ENCODE measurements at places on chromosomes 7 and 10.
A peak's percentile ranks its signal among the peaks of the same experiment; 100 is the strongest.

- no peak for DNase-seq
These were observed 30.2 kb downstream of the THNSL1 start for GRCh38 chr10:25046641-25047040.

DNA sequence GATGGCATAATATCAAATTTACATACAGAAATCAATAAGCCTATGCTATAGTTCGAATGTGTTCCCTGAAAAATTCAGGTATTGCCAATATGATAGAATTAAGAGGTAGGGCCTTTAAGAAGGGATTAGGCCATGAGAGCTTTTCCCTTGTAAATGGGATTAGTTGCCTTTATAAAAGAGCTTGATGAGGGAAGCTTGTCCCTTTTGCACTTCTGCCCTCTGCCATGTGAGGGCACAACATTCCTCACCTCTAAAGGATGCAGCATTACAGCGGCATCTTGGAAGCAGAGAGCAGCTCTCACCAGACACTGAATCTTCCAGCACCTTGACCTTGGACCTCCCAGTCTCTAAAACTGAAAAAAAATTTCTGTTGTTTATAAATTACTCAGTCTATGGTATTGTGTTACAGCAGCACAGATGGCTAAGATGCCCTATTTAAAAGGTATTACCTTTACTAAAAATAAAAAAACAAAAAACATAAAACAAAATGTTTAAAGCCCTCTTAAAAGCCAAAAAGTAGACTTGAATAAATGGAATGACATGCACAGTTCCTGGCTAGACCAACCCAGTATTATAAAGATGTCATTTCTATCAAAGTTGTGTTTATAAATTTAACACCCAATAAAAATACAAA, 909.6 kb downstream of the REEP3 start:
- peak; percentile 11 for DNase-seq

- peak; percentile 86 for DNase-seq
These were observed 225.8 kb upstream of the KLF14 start for GRCh38 chr7:130959743-130960207.

DNA sequence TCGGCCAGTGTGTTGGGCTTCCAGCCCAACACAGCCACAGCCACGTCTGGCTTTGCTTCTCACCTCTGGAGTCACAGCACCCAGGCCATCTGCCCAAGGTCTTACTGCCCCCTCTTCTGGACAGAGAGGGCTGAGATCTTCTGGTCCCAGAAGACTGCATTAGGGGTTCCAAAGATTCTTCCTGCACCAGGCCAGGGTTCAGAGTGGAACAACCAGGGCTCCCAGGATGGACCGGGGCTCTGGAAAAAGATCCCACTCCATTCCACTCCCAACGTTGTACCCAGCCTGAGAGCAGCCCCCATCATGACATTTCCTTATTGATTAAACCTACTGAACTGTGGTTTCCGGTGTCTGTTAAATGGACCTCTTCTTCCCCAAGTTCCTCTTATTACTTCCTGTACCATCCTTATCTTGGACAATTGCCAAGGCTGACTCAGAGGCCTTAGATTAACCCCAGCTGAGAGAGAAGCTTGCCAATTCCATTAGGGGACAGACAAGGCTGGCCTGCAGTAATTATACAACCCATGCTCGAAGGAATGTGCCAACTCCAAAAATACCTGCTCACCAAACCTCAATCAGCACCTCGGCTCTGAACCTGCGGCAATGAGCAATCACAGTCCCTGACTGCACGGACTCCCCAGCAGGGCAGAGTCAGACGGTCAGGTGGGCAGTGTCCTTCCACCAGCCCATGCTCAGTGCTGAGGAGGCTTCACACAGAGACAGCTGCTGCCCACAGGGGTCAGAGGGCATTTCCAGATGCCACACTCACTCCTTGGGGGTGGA, 47.9 kb upstream of the NPFFR1 start:
- DNase-seq = peak; percentile 97

- DNase-seq = no peak
These were observed 528.3 kb downstream of the PHTF2 start for GRCh38 chr7:78326876-78327275.

- DNase-seq = no peak
These were observed 171.3 kb downstream of the PRKCQ start for GRCh38 chr10:6408799-6409198.

DNA sequence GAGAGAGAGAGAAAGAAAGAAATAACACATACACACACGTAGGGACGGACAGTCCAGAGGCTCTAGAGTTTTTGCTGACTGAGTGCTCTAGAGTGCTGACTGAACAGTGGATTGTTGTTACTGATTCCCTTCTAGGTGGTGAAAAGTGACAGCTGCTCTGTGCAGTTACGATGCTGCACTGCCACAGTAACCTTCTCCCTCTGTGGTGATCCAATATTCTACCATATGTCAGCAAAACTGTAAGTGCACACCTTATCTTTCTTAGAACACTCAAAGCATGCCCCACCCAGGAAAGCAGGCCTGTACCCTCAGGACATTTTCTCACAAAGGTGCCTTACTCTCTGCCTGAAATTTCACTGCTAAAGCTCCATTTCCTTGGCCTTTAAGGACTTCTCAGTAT, 1023.5 kb downstream of the TYW1 start:
- DNase-seq = no peak

GRCh38 chr7:10507032-10507431, 466.6 kb upstream of the PHF14 start:
- DNase-seq = no peak

DNA sequence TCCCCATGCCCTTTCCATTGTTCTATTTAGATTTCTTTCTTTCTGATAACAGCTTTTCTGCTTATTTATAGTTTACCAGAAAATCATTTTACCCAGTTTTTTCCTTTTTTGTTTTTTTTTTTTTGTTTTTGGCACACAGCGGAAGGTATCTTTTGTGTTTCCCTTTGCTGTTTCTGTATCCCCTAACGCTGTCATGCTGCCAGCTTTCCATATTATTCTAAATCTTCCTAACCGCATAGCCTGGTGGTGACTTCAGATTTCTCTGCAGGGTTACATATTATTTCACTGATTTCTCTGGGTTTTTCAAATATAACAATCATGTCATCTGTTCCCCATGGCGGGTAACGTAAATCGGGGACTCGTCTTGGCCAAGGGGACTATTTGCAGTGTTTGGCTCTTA, 4.0 kb upstream of the SLC29A4 start:
- DNase-seq = no peak

GRCh38 chr10:8617792-8618191, 563.3 kb downstream of the GATA3 start:
- no peak for DNase-seq

DNA sequence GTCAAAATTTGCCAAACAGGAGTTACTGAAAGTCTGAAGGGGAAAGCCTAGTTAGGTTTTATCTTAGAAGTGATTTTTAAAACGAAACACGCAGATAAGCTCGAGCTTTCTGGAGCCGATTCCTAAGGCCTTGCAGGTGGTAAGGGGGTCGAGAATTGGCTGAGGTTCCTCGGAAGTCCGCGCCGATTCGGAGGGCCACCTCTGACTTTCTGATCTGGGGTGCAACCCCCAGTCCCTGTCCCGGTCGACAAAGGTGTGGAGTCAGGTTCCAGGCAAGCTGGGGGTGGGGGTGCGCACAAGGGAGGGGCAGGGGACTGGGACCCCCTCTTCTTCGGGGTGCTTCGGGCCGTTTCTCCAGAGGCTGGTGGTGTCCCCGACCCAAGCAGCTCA, 701 bp upstream of the CUL1 start:
- DNase-seq = no peak

DNA sequence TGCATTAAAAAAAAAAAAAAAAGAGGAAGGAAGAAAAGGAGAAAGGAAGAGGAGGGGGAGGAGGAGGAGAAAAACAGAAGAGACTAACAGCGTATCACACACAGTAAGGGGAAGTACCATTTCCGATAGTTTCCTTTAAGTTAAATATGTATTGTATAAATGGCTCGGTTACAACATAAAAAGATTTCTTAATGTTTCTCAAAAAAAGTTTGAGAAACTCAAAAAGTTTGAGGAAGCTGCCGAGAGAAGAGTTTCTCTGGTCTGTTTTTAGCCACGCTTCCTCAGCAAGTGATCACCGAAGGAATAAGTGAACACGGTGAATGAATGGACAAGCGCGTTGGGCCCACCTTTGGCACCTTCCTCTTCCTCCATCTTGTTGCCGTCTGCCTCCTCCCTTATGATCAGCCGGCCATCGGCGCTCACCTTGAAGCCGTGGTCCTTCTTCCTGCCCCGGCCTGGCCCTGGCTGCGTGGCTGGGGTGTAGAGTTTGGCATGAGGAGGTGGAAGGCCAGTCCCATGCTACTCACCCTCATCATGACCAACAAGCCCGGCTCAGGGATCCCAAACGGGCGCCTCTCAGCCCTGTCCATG, 31.3 kb upstream of the FRAT2 start:
- no peak for DNase-seq

DNA sequence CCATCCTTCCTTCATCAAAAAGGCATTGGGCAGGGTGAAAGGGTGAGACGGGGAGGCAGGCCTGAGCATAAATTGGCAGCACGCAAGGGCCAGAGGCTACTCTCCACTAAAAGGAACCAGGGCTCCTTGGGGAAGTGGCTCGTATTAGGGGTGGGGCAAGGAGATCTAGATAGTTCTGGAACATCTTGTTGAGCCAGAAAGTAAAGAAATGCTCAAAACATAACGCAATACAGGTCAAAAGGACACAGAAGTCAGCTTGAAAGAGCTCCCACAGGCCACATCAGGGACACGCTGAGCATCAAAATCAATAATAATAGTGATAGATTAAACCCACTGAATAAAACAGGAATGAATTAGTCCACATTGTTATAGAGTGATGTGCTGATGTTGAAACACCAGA, 203.1 kb downstream of the ELMO1 start:
- DNase-seq = no peak

- DNase-seq = no peak
These were observed 17.9 kb downstream of the COL28A1 start for GRCh38 chr7:7517754-7518153.

GRCh38 chr7:95375591-95376257, 20.5 kb downstream of the PON3 start:
- DNase-seq = no peak
